WTC11 (cell line): ENCODE measurements at places on chromosomes 3 and 15.

DNA sequence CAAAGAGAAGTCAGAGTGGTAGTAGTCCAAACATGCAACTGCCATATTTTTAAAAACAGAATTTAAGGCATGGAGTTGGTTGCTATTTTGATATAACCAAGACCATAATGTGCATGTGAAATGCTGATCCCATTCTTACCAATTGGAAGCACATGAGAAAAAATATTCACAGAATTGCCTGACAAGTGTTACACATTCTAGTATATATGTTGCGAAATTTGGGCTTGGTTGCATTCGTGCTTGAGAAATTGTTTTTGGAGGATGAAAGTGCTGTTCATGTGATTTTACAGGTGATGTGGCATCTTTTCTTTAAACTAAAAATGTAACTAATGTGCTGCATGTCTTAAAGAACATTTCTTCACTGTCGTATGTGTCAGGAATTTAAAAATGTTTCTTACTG, 199.7 kb downstream of the CHL1 start:
- DNase-seq, result no peak

- no peak for DNase-seq
Measured at GRCh38 chr3:73026111-73026759, 29.6 kb downstream of the PPP4R2 start.

- no peak for DNase-seq
Measured at GRCh38 chr3:66933233-66933632, 64.9 kb upstream of the KBTBD8 start.

DNA sequence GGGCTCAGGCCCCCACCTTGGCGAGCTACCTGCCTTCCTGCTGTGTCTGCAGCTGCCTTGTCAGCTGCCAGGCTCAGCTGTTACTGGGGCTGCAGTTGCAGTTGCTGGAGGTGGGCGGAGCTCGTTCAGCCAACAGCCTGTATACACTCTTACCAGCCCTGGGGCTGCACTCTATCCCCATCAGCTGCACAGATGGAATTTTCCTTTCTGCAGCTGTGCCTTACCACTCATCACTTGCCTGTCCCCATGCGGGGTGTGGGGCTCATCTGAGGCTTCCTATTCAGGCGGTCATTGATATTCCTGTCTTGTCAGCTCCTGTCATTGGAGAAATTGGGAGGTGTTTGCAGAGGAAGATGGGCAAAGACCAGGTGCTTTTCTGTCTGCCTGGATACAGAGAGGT, 9.1 kb upstream of the SYN2 start:
- DNase-seq, result peak; percentile 64

DNA sequence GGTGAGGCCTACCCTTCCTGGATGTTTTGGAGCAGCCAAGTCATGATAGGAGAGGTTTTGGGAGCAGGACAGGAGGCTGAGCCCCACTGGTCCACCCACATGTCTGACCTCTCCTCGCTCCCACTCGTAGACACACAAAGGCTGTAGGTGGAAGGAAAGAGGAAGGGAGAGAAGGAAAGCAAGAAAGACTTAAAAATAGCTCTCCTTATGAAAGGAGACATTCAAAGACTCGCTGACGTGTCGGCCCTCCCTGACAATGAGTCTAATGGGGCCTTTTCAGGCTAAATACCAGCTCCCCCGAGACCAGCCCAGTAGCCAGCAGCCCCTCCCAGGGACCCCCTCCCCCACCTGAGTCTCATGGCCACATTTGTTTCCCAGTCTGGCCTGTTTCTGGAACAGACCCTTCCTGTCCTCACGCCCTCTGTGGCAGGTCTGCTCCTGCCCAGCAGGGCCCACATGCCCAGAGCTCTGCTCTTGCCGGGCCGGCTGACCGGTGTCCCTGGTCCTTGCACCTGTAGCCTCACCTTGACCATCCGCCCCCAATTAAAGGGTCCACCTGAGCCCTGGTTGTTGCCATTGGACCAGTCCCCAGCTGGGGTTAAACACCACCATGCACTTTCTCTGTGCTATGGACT, 49.3 kb downstream of the FGD5 start:
- DNase-seq, result no peak

DNA sequence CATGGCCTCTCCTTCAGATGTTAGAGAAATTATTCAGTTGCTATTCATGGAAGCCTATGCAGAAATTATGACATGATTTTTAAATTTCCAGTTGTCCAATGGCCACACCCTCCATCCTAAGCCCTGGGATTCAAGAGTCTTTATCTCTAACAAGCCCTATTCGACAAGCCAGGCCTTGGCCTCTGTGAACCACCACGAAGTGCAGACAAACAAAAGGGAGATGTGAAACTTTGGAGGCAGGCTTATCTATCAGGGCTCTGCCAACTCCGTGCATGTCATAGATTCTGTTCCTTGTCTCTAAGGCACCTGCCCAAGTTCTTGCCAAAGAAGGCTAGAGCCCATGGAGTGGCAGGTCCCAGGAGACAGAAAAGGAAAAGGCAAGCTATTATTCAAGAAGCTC, 212.4 kb upstream of the ADAMTS9 start:
- no peak for DNase-seq

DNA sequence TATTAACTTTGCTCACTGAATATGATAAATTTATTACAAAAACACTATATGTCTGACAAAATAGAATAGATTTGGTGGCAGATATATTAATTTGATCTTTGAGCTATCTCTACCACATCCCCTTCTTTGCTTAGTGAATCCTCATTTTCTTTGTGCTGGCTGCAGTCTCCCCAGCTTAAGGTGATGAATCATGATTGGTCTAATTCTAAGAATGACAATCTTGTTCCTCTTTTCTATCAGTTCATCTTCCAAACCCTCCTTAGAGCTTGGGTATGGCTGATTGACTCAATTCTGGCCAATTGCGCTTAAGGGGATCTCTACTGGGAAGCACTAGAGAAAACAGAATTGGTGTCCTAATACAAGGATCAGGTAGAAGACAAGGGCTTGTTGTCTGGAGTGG, 309.6 kb upstream of the GOLIM4 start:
- no peak for DNase-seq

DNA sequence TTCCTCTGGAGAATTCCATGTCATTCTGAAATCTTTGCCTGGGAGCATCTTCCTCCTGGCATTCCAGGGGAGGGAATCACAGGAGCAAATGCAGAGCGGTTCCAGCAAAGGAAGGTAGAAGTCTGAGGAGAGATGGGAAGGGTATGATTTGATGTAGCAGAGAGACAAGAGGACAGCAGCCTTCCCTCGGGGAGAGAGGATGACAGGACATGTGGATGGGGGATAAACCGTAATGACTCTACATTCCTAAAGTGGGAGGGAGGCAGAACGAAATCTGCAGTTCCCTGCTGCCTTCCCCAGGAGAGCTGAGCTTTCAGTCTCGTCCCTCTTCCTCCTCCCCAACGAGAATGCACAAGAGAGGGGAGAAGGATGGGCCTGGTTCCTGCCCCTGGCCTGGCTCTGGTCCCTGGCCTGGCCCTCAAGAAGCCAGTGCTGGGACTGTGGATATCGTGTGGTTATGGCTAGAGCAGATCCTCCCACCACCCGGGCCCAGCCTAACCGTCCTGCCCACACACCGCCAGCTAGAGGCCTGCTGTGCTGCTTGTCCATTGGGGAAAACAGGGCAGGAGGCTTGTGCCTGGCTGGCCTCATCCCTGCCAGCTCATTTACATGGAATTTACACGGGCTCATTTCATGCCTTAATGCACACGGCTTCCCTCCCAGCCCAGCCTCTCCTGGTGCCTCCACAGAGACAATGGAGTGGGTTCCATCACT, 26.6 kb downstream of the SEMA7A start:
- DNase-seq, result no peak

GRCh38 chr15:84917452-84917851, 33.0 kb downstream of the SLC28A1 start:
- no peak for DNase-seq

GRCh38 chr3:5221701-5222100, 34.2 kb downstream of the EDEM1 start:
- no peak for DNase-seq

DNA sequence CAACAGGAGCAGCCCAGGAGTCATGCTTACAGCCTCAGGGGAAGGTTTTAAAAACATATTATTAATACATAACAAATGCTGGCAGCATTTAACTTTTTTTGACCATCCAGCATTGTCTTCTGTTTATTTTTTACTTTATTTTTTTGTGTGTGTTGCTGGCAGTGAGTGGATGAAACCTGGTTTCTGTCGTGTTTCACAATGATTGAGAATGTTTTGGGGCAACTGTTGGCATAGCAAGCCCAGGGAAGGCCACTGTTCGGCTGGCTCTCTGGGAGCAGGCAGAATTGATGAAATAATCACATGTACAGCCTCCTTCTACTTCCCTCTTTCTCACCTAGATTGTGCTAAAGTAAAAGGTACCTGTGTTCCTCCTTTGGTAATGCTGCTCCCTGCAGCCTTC, 190.2 kb downstream of the NR1D2 start:
- DNase-seq, result no peak

GRCh38 chr15:88834211-88834812, 31.1 kb downstream of the ACAN start:
- DNase-seq, result peak; percentile 77

DNA sequence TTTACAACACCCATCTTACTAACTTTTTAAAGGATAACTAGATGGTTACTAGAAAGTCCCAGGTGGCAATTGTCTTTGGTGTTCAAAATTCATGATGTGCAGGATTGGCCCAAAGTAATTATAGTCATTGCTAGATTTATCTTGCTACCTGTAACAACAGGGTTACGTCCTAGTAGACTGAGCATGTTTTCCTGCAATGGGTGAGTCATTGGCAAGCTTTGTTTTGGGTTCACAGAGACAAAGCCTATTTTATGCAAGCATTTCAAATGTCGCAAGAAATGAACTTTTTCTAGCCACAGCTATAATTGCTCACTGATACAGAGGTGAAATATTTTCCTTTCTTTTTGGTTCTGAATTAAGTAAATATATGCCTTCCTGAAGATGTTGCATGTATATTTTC, 267.6 kb downstream of the AGBL1 start:
- no peak for DNase-seq

DNA sequence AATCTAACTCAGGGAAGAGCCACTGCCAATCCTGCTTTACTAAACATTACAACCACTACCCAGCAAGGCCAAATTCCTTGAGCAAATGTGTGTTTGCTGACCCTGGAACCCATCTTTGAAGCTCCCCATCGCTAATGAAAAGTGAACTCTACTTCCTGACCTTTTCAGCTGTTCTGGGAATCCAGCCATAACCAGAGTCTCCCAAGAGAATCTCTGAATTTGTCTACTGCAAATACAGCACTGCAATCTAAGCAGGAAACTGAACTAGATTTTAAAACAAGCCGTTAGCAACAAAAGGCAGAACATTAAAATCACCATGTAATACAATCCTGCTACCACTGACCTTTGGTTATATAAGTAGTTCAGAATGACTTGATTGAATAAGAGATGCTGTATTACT, 309.2 kb downstream of the MAGI1 start:
- no peak for DNase-seq

GRCh38 chr15:89828281-89829145, 13.9 kb upstream of the ANPEP start:
- no peak for DNase-seq

DNA sequence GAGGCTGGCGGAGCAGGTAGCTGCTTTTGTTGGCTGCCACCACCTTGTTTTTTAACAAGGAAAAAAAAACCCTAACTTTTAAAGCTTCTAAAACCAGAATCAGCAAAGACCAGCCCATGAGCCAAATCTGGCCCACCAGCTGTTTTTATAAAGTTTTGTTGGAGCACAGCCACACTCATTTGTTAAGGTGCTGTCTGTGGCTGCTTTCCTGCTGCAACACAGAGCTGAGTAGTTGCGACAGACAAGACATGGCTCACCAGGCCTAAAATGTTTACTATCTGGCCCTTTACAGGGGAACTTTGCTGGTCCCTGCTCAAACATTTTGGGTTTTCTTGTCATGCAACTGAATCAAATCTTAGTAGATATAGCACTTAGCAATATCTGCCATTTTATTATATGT, 18.9 kb downstream of the EFCAB12 start:
- no peak for DNase-seq

DNA sequence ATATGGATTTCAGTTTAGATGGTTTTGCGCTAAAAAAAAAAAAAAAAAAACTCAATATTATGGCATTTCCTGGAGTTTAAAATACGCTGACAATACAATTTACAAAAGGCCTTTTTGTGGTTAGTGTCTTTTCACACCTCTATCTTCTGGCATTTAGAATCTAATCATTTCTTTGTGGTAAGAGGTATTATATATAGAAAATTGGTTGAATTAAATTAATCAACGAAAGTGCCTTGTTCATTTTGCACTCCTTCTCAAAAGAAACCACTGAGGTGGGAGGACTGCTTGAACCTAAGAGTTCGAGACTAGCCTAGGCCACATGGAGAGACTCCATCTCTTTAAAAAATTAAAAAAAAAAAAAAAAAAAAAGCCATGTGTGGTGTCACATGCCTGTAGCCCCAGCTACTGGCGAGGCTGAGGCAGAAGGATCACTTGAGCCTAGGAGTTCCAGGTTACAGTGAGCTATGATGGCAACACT, 90.0 kb upstream of the ICE2 start:
- DNase-seq, result no peak

DNA sequence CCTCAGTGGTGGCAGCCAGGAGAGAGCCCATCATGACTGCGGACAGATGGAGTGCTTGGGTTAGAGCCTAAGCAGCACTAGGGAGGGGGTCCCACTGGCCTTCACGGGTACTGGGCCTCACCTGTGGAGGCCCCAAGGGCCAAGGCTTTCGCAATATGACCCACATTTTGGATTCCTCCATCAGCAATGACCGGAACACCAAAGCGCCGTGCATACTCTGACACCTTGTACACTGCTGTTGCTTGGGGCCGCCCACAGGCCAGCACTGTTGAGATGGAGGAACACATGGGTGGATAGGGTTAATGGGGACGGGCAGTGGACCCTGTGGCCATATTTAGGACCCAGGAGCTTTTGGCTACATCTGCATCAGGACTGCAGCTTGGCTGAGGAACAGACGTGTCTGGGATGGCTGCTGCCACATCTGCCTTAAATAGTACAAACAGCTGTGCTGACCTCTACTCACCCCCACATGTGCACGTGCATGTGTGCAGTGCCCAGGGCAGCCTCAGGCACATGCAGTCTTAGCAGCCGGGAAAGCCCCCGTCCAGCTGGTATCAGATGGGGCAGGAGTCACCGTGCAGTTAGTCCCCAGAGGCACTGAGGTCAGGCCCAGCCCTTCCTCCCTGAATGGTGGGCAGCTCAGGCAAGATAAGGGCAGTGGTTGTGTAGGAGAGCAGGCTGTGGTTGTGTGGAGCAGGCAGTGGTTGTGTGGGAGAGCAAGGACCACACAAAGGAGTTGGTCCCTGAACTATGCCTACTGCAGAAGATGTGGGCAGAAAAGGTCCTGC, 3.3 kb downstream of the NDUFAF3 start:
- no peak for DNase-seq

DNA sequence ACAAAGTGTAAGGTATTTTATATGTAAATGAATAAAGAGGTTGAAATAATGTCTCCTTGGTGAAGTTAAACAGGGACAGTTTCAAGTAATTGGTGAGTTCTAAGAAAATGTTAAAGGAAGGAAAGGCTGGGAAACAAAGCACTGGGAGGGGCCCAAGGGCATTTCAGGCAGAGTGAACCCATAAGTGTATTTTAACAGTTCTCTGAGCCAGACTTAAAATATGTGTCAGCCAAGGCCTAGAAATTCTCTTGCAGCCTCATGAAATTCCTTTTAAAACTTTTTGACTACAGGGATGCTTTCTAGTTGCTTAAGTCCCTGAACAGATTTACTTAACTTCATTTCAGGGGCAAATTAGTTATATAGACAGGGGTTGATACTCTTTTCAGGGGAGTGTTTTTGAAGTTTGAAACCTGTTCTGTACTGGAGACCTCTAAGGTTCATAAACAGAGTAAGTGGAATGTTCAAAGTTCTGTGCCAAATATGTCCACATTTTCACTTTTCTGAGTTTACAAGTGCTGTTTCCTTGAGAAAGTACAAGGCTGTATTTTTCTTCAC, 77.6 kb downstream of the GALK2 start:
- no peak for DNase-seq
